DND-41 (cell line): ENCODE measurements at places on chromosomes 13 and 19.

DNA sequence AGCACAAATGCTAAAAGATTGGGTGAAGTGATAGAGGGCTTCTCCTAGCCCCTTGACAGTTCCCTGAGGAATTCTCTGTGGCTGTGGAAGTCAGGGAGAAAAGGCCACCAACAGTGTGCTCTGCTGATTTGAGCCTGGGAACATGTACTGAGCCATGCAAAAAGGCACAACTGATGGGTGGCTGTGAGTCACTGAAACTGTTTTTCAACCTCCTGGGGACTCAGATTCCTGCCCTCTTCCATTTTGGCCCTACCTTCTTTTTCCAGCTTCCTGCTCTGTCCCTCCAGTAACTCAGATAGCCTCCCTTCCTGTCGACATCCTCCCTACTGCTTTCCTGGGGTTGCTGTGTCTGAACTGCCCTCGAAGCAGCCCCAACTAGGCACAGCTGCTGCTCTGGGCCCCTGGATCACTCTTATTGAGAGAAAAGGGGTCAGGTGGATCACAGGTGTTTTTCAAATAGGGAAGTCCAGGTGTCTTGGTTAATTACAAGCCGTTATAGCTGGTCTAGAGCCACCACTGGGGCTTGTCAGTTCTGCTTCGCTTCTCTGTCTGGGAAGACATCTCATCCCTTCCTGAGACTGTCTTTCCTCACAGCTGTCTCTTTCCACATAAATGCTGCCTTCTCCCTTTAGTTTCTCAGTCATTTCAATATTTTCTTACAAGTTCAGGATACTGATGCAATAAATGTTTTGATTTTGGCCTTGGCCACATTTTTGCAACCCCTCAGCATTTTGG, 13.7 kb downstream of the FAM124A start:
- DNase-seq, result no peak

DNA sequence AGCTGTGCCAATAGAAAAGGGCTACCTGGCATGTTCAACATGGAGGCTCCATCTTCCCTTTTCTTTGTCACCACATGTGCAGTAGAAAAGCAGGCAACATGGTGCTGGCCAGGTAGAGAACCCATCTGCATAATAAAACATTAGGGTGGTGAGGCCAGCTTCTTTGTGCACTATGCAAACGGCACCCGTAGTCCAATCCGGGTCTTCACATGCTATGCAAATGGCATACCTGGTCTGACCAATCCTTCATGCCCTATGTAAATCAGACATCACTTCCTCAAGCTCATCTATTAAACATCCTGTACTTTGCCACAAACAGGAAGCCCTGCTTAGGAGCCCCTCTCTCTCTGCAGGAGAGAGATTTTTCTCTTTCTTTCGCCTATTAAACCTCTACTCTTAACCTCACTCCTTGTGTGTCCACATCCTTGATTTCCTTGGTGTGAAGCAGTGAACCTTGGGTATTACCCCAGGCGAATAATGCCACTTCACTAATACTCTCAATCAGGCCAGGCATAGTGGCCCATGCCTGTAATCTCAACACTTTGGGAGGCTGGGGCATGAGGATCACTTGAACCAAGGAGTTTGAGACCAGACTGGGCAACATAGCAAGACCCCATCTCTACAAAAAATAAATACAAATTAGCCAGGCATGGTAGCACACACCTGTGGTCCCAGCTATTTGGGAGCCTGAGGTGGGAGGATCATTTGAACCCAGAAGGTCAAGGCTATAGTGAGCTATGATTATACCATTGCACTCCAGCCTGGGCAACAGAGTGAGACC, 111.3 kb upstream of the MRI1 start:
- peak; percentile 15 for DNase-seq

GRCh38 chr19:30358319-30358718, 13.9 kb upstream of the ZNF536 start:
- no peak for DNase-seq

- no peak for DNase-seq
Observed at GRCh38 chr13:44120849-44121755, 241.4 kb downstream of the LACC1 start.

- no peak for DNase-seq
Observed at GRCh38 chr19:33302974-33303790, 848 bp upstream of the CEBPA start.
